ENCODE measurements at places on chromosomes 4 and X.

DNA sequence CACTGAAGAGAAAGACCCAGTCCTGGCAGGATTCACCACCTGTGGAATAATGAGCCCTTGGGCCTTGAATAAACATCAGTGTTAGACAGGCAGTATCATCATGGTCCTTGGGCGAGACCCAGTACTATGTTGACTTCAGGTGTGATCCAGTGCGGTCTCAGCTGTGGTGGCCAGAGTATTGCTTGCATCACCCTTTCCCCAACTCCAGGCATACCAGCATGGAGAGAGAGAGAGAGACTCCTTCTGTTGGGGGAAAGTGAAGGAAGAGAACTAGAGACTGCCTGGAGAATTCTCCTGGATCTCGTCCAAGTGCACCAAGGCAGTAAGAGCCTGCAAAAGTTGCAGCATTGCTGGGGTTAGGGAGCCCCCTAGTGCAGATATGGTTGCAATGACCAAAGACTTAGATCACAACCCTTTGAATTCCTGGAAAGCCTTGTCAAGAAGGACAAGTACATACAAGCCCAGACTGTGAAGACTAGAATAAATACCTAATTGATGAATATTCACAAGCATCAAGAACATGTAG is 61.1 kb upstream of the VAMP7 start:
- peak; percentile 59 for DNase-seq

GRCh38 chrX:149392921-149393320 is 112.2 kb downstream of the IDS start:
- no peak for DNase-seq

- no peak for DNase-seq
Measured at GRCh38 chr4:120749445-120750151, 172.9 kb downstream of the PRDM5 start.

GRCh38 chr4:8590546-8590880 is 2.1 kb upstream of the CPZ start:
- DNase-seq: no peak

DNA sequence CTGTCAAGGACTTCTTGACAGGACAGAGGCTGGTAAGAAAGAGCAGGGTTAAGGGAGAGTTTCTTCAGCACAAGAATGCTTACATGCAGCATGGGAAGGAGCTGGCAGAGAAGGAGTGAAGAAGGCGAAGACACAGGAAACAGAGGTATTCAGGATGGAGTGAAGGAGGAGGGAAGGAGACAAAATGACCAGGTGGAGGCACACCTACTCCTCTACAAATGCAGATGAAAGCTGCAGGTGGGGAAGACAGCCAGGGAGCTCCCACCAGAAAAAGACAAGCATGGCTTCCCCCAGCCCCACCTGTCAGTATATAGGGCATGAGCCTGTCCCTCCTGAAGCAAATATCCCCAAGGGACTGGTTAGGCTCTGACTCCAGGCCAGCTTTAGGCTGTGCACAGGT is 29.6 kb upstream of the NKRF start:
- no peak for DNase-seq

- peak; percentile 5 for DNase-seq
Measured at GRCh38 chr4:40121515-40121914, 64.9 kb downstream of the N4BP2 start.

- no peak for DNase-seq
Measured at GRCh38 chr4:122673252-122673651, 52.4 kb upstream of the IL21 start.

GRCh38 chr4:48432017-48432416 is 51.1 kb upstream of the SLC10A4 start:
- DNase-seq: no peak

DNA sequence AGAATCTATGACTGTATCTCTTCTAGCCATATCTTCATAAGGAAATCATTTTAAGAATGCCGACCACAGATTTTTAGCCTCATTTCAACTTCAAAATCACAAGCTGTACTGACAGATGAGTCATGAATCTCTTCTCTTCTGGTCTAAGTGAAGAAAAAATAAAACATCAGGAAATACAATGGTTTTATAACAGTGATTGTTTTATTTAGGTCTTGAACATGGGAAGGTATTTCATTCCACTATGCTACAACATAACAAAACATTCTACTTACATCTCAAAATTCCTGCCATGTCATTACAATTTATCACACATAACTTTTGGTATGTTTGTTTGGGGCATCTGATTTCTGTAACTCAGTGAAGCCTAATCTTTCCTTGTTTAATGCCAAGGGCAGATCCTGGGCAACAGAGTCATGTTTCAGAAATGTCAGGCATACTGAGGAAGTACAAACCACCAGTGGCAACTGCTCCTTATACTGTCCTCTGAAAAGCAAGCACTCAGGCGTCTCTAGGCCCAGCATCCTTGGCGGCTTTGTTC is 325.0 kb downstream of the PDHA2 start:
- DNase-seq: peak; percentile 55

- DNase-seq: no peak
Measured at GRCh38 chrX:72694170-72694569, 19.9 kb downstream of the PHKA1 start.

GRCh38 chrX:47562615-47563243 is 1.7 kb downstream of the ARAF start:
- no peak for DNase-seq

- DNase-seq: no peak
Measured at GRCh38 chr4:142475663-142476062, 370.4 kb downstream of the INPP4B start.

DNA sequence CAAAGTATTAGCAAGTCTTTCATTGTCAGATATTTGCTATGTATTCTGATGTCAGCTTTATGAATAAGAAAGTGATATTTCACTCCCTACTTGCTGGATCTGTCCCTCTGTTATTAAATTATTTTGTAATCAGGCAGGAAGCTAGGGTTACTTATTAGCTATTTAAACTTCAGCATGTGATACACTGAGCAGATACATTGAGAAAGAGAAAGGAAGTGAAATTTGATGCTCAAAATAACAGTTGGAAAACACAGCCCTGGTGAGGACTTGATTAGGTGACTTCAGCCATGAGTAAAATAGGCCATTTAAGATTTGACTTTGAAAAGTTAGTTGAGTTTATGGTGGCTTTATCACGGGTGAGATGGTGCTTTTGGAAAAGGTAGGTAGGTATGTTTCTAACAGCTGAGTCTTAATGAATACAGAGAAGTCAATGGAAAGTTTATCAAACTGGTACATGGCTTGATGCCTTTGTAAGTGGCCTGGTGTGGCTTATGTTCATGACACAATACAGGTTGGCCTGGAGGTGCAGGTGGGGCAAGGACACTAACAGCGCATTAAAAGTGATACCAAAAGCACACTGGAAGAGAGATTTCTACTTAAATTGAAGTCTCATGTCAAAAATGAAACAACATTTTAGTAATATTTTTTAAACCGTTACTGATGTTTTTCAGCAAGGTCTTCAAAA is 321.2 kb upstream of the SPOCK3 start:
- DNase-seq: no peak

- no peak for DNase-seq
Measured at GRCh38 chrX:150049647-150050046, 111.4 kb upstream of the EOLA2 start.

- no peak for DNase-seq
Measured at GRCh38 chrX:10797466-10797865, 177.1 kb upstream of the MID1 start.

GRCh38 chrX:63434665-63435064 is 83.5 kb upstream of the SPIN4 start:
- DNase-seq: no peak

GRCh38 chr4:106522839-106523238 is 154.3 kb upstream of the GIMD1 start:
- no peak for DNase-seq

- DNase-seq: no peak
Measured at GRCh38 chr4:16893141-16893651, 5.2 kb downstream of the LDB2 start.

DNA sequence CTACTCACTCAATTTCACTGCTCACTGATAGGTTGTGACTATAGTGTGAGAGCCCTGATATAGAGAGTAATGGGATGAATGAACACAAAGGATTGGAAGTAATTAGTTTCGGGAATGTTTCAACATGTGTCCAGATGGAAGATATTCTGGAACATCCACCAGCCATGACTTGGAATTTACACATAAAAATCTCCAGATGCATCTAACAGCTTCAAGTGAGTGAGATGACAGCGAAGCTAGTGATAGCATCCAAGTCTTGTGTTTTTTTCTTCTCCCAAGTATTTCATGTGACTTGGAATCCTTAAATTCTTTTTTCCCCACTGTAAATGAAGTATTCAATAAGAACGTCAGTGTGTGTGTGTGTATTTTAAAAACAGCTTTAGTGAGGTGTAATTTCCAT is 82.1 kb downstream of the CLDN34 start:
- DNase-seq: no peak

DNA sequence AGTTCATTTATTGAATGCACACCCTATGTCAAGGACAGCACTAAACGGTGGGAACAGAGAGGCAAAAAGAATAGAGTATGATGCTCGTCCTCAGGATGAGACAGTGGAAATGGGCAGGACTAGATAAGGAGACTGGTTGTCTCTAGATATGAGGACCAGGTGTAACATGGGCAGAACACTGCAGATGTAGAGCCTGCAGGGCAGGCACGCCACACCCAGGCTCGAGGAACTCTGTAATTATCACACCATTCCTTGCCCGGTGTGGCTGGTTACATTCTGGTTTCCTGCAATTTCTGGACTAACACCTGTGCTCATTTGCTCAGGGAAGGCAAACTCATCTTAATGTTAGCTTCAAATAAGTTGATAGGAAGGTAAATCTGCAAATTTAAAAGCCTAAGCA is 334.4 kb downstream of the DHX15 start:
- no peak for DNase-seq

- DNase-seq: no peak
Measured at GRCh38 chrX:52270453-52271116, 85.9 kb downstream of the MAGED4 start.

DNA sequence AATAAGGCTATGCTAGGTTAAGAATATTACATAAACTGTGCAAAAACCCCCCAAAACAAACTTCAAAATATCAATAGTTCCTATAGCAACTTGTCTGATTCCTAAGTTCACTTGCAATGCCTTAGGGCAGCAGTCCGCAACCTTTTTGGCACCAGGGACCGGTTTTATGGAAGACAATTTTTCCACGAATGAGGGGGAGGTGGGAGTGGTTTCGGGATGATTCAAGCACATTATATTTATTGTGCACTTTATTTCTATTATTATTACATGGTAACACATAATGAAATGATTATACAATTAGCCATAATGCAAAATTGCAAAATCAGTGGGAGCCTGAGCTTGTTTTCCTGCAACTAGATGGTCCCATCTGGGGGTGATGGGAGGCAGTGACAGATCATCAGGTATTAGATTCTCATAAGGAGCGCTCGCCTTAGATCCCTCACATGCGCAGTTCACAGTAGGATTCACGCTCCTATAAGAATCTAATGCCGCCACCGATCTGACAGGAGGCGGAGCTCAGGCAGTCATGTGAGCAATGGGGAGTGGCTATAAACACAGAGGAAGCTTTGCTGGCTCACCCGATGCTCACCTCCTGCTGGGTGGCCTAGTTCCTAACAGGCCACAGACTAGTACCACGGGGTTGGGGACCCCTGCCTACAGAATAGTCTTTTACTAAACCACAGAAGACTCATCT is 39.7 kb downstream of the ACOX3 start:
- DNase-seq: no peak

Measured in AG09309 (cell line).